ENCODE measurements at places on chromosomes 11 and 22. TPM values are rescaled to one million over a fixed set of nuclear protein-coding genes. Genes with fewer than 3 reads are reported as not detected.
A peak's percentile ranks its signal among the peaks of the same experiment; 100 is the strongest.

DNA sequence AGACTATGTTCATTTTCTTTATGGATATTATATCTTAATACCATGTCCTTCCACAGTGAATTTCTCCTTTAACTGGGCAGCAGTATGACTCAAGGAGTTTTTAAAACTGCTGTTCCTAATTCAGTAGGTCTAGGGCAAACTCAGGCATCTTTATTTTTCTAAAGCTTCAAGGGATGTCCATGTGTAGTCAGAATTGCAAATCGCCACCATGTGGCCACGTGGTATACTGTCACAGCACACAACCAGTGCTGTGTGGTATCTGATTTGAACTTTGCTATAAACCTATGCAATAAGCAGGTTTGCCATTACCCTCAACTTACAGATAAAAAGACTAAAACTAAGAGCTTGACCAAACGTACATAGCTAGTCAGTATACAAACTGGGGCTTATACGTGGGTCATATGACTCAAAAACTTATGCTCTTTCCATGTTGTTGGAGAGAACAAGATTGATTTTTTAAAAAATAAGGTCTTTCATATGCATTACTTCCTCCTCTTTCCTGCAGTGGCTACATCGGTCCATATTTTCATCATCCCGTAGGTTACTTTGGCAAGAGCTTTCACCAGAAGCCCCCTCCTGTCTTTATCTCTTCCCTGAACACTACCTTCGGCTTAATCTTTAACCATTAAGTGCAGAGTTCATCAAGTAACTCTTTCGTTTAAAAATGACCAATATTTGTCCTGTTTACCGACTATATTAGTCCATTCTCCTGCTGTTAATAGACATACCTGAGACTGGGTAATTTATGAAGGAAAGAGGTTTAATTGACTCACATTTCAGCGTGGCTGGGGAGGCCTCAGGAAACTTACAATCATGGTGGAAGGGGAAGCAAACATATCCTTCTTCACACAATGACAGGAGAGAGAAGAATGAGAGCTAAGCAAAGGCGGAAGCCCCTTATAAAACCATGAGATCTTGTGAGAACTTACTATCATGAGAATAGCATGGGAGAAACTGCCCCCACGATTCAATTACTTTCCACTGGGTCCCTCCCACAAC, 8.0 kb upstream of the HTATIP2 start:
- no peak overlapping the region for H3K4me3 ChIP-seq
- H3K27ac ChIP-seq, result no peak overlapping the region
- no peaks in the 10 kb centered on the region for H3K36me3 ChIP-seq
- no peaks in the 10 kb centered on the region for H3K27me3 ChIP-seq
- H3K4me1 ChIP-seq, result no peaks in the 10 kb centered on the region

MUC5B gene
- total RNA-seq, result under 0.01 TPM

- no peaks in the 10 kb centered on the region for H3K36me3 ChIP-seq
- peak; percentile 34 for DNase-seq
- no peaks in the 10 kb centered on the region for H3K4me1 ChIP-seq
- no peak overlapping the region for H3K27ac ChIP-seq
Observed at GRCh38 chr22:37457093-37457893, 28.9 kb downstream of the MFNG start.

OR51B4 gene
- total RNA-seq, result not detected

DNA sequence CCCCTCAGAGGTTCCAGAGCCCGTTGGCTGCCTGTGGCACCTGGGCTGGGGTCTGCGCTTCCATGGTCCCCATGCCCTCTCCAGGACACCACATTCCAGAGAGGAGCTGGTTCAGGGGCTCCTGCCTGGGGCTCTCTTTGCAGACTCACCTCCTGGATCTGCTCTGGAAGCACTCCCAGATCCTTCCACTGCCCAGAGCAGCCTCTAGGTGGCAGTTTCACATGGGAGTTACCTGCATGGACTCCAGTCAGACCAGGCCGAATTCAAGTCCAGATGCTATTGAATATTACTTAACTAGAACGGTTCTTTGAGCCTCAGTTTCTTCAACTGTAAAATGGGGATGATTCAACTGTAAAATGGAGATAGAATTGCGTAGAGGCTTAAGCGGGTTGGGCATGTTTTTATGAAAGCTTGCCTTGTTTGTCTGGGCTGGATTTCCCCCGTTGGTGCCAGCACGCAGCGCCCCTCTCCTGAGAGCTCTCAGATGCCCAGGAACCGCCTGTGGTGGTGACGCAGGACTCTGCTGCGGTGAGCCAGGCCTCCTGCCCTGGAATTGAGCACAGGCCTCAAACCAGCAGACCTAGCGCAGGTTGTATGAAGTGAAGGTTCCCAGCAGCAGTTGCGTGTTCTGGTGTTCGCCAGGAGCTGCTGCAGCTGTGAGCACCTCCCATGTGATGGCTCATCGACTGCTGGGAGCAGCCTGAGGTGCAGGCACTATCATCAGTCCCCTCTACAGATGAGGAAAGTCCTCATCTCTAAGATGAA, 44.2 kb downstream of the LMO1 start:
- no peak overlapping the region for H3K27ac ChIP-seq
- H3K4me3 ChIP-seq, result no peak overlapping the region
- H3K4me1 ChIP-seq, result no peaks in the 10 kb centered on the region
- H3K36me3 ChIP-seq, result no peaks in the 10 kb centered on the region
- H3K27me3 ChIP-seq, result no peaks in the 10 kb centered on the region
- no peak for DNase-seq

DMC1 gene
- 5.2 TPM for total RNA-seq

SLC22A6 gene
- not detected for total RNA-seq

DNA sequence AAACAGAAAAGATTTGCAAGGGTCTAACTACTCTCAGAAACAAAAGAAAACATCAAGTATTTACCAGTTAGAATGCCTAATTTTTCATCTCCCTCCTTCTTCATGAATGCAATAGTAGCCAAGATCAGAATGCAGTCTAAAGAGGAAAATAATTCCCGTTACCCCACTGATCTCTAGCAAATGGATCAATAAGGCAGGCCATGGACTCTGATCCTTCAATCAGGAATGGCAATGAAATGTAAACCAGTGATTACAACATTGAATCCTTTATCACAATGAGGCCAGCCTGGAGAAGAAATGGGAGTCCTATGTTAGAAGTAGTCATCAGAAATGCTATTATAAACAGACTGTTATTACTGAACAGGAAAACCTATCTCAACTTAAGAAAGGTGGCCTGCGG, 106.6 kb downstream of the APOL5 start:
- H3K27ac ChIP-seq, result no peak overlapping the region
- no peak for DNase-seq
- H3K36me3 ChIP-seq, result no peaks in the 10 kb centered on the region

GRCh38 chr11:108680271-108680670, 15.4 kb downstream of the DDX10 start:
- H3K27ac ChIP-seq, result no peak overlapping the region
- no peaks in the 10 kb centered on the region for H3K36me3 ChIP-seq
- no peaks in the 10 kb centered on the region for H3K27me3 ChIP-seq
- no peaks in the 10 kb centered on the region for H3K4me1 ChIP-seq
- no peak for DNase-seq

- peak within 1 kb of the TSS; percentile 99 for H3K27ac ChIP-seq
- no peaks in the 10 kb centered on the region for H3K36me3 ChIP-seq
- peak; percentile 91 for DNase-seq
- H3K4me3 ChIP-seq, result peak within 1 kb of the TSS; percentile 53
Observed at GRCh38 chr11:6320411-6321155, at the start of gene CAVIN3. CAVIN3 (minus strand) TSS chr11:6320501; CDS start chr11:6320476, 25 bp downstream.

DNA sequence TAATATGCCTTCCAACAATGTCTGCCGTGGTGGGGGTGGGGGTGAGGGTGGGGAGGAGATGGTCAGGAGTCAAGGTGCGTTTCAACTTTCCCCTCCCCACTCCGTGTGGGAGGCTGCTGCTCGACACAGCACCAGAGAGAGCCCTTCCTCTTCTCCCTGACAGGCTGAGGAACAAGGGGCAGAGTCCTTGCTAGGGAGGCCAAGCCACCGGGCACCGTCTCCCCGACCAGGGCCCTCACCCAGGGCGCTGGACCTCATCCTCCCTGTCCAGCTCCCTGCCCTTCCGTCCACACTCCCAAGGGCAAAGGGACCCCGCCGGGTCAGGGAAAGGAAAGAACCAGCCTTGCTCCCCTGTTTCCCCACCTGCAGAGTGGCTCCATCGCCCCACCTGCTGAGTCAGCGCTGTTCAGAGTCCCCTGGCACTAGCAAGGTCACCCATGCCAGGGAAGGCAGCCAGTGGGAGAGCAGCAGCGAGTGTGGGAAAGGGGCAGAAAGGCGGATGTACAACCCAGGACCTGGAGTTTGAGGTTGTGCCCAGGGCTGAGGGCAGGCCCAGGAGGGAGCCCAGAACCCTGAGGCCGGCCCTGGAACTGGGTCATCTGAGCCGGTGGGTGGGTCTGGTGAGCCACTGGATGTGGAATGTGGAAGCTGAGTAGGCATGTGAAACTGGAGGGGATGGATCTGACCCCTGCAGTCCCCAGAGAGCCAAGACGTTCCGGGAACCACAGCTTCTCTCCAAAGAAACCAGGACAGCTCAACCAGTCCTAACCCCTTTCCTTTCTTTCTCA, 47.2 kb downstream of the BUD13 start:
- no peak overlapping the region for H3K27ac ChIP-seq
- H3K4me1 ChIP-seq, result no peaks in the 10 kb centered on the region
- H3K36me3 ChIP-seq, result no peaks in the 10 kb centered on the region
- H3K4me3 ChIP-seq, result no peak overlapping the region
- DNase-seq, result no peak

BBOX1 gene
- total RNA-seq, result not detected

TTLL1 gene
- 3.6 TPM for total RNA-seq

SEC14L6 gene
- total RNA-seq, result 4.0 TPM

CASP1 gene
- 5.8 TPM for total RNA-seq

DNA sequence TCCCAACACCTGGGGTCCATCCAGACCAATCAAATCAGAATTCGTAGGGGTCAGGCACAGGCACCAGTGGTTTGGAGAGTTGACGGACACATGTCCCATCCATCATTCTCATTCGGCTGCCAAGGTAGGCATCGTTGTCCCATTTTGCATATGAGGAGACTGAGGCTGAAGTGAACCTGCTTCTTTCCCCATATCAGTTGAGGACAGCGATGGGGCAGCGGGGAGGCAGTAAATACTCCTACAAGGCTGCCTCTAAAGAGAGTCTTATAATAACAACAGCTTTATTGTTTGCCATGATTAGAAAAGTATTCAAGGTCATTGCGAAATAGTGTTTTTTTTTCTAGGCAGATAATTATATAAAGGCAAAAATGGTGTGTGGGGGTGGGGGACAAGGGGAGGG, 1.6 kb upstream of the BEST1 start:
- H3K36me3 ChIP-seq, result no peaks in the 10 kb centered on the region
- peaks cover 8% of the 10 kb centered on the region for H3K4me1 ChIP-seq
- H3K4me3 ChIP-seq, result no peak overlapping the region
- H3K27me3 ChIP-seq, result no peaks in the 10 kb centered on the region
- DNase-seq, result no peak

- no peaks in the 10 kb centered on the region for H3K36me3 ChIP-seq
- no peaks in the 10 kb centered on the region for H3K4me1 ChIP-seq
- no peaks in the 10 kb centered on the region for H3K27me3 ChIP-seq
- H3K4me3 ChIP-seq, result no peak overlapping the region
- no peak for DNase-seq
Observed at GRCh38 chr11:9669954-9670353, 6.1 kb downstream of the SWAP70 start.

DNA sequence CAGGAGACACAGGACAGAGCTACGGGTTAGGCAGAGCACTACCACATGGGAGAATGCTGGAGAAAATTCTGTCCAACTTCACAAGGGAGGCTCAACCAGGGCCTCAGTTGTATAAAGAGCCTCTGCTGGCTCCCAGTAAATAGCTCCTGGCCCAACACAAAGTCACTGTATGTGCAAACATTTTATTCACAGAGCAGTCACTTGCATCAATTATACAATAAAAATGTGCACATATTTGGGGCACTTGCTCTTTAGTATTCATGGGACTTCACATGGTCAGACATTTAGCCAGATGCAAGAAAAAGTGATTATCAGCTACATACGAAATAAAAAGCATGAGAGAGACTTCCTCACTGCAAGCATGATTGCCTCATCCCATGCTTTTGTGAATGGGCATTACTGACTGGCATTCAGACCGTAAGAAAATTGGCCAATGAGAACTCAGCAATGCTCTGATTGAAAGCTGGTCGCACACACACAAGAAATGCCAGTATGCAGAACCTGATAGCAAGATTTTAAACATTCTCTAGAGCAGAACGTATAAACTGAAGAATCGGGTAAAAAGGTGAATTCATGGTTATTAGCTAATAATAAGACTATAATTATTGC, 39.4 kb downstream of the BLID start:
- no peaks in the 10 kb centered on the region for H3K4me1 ChIP-seq
- no peak for DNase-seq
- H3K36me3 ChIP-seq, result no peaks in the 10 kb centered on the region
- no peaks in the 10 kb centered on the region for H3K27me3 ChIP-seq

KDELR3 gene
- 43.1 TPM for total RNA-seq

GNAZ gene
- total RNA-seq, result 8.8 TPM

TMPRSS13 gene
- 0.15 TPM for total RNA-seq

LRRN4CL gene
- total RNA-seq, result 36.9 TPM

GRCh38 chr11:11279956-11280689, 72.9 kb downstream of the CSNK2A3 start:
- no peak overlapping the region for H3K27ac ChIP-seq
- no peak for DNase-seq
- H3K4me1 ChIP-seq, result no peaks in the 10 kb centered on the region
- H3K4me3 ChIP-seq, result no peak overlapping the region
